ENCODE measurements at places on chromosomes 11 and 22.

DNA sequence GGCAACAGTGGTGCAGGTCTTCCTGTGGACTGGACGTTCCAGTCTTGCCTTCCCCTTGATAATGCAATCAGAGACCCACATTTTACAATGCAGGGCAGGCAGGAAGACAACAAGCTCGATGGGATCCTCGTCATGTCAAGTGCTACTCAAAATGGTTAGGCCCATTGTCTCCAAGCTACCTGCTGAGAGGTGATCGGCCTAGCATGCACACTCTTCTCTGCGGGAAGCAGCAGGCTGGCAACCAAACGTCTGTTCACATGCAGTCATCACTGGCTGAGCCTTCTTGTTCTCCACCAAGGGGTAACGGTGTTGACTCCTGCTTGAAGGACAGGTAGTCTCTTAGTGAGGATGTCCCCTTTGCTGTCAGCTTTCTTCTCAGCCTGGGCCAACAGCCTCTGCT lies 25.5 kb upstream of the CD82 start:
- H3K4me1 ChIP-seq: no peaks in the 10 kb centered on the region
- no peak overlapping the region for H3K27ac ChIP-seq
- no peaks in the 10 kb centered on the region for H3K36me3 ChIP-seq

DNA sequence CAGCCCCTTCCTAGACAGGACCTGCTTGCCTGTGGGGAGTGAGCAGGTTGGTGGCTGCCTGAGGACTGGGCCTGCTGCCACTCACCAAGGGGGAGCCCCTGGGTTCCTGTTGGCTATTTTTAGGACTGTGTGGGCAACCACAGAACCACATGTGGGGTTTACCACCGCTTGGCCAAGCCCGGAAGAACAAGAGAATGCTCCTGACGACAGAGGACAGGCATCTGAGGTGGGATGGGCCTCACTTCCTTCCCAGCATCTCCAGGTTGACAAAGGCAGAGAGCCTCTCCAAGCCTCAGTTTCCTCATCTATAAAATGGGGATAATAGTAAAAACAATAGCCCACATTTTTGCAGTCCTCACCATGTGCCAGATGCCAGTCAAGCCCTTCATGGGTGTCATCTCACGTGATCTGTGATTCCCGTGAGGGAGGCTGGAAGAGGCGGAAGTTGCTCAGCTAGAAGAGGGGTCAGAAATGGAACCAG lies 43.6 kb downstream of the LRRC32 start:
- H3K36me3 ChIP-seq: no peaks in the 10 kb centered on the region
- H3K4me1 ChIP-seq: peaks cover 20% of the 10 kb centered on the region
- peak overlapping the region; percentile 30 for H3K27ac ChIP-seq
- no peak for DNase-seq
- no peak overlapping the region for H3K4me3 ChIP-seq

DNA sequence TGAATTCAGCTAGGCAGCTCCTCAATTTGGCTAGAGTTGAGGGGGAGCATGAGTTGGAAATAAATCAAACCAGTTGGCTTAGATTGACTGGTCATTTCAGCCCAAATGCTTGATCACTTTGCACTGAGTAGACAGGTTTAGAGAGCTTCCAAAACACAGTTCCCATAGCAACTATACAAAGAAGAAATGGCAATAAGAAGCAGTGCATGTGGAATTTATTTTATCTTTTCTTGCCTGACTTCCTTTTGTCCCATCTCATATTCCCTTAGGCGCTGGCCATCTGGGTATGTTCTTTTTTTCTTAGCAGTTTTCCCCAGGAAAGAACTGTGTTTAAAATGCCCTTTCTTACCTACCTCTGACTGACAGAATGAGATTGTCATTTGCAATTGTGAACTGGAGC lies 38.7 kb upstream of the C11orf87 start:
- no peak overlapping the region for H3K27ac ChIP-seq
- H3K4me1 ChIP-seq: no peaks in the 10 kb centered on the region
- H3K4me3 ChIP-seq: no peak overlapping the region
- no peaks in the 10 kb centered on the region for H3K27me3 ChIP-seq
- H3K36me3 ChIP-seq: no peaks in the 10 kb centered on the region

GRCh38 chr11:75346912-75347647 lies 4.4 kb downstream of the ARRB1 start:
- peaks cover 59% of the 10 kb centered on the region for H3K4me1 ChIP-seq
- no peak overlapping the region for H3K4me3 ChIP-seq
- H3K27me3 ChIP-seq: no peaks in the 10 kb centered on the region
- no peak for DNase-seq
- H3K36me3 ChIP-seq: peaks cover 10% of the 10 kb centered on the region

DNA sequence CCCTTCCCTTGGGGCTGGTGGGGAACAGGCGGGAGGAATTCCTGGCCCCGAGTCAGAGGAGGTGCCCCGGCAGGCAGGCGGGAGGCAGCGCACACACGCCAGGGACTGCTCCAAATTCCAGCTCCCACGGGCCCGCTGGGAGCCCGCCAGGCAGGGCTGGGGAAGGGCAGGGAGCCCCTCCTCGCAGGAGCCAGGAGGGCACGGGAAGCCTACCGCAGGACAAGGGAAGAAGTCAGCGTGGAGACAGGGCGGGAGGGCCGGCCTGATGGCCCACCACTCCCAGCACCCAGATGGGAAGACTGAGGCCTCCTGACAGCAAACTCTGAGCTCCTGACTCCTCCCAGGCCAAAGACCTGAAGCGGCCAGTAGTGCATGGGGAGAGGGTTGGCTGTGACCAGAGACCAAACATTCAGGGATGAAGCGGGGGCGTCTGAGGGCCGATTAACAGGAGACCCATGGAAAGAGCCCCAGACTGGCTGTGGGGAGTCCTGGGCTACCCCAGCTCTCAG lies 22.4 kb downstream of the RPL3 start:
- H3K4me3 ChIP-seq: no peak overlapping the region
- H3K4me1 ChIP-seq: peaks cover 24% of the 10 kb centered on the region
- peaks cover 2% of the 10 kb centered on the region for H3K36me3 ChIP-seq
- DNase-seq: no peak

- no peak overlapping the region for H3K4me3 ChIP-seq
- no peak for DNase-seq
Measured at GRCh38 chr11:112523031-112523430, 262.4 kb upstream of the PLET1 start.

GRCh38 chr11:77269484-77270123 lies 31.9 kb downstream of the GDPD4 start:
- peaks cover 14% of the 10 kb centered on the region for H3K27me3 ChIP-seq
- no peaks in the 10 kb centered on the region for H3K36me3 ChIP-seq
- no peak overlapping the region for H3K4me3 ChIP-seq
- no peak overlapping the region for H3K27ac ChIP-seq
- H3K4me1 ChIP-seq: no peaks in the 10 kb centered on the region

- H3K27ac ChIP-seq: no peak overlapping the region
- no peaks in the 10 kb centered on the region for H3K36me3 ChIP-seq
- no peak overlapping the region for H3K4me3 ChIP-seq
- peaks cover 43% of the 10 kb centered on the region for H3K27me3 ChIP-seq
- no peaks in the 10 kb centered on the region for H3K4me1 ChIP-seq
Measured at GRCh38 chr22:25900390-25900789, 158.4 kb downstream of the MYO18B start.

DNA sequence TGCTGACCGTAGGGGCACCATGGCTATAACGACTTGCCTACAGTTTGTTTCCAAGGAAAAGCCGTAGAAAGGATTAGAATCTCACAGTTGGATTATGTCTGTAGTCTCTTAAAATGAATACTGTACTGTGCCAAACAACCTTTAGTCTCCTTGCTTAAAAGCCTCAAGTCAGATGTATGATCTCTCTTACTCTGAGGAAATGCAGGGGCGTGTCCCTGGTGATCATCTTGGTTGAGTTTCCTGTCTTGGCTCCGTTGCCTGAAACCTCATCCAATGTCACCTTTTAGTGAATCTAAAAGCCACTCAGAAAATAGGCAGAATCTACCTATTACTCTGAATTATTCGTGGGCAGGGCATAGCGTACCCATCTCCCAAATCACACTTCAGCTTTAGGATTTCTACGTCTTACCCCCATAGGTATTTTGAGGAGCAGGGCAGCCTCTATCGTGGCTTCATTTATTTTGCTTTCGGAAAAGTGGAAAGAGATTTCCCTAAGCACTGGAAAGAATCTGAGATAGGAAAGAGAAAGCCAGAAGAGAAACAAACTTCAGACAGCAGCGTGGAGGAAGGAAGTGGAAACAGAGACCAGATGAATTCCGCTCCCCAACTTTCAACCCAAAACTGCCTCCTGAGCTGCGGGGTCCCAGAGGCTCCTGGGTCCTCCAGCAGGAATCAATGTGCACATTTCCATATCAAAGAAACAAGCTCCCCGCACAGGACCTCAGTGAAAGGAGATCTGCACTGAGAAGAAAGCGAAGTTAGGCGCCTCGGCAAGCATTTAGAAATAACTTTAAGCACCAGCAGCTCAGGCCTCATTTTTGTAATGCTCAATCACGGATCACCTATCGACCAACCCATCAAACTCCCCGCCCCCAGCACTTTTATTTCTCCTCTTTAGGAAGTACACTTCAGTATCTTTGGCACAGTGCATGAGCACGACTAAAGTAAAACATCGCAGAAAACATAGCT lies 245.8 kb downstream of the ETS1 start:
- no peak for DNase-seq
- H3K4me3 ChIP-seq: peak overlapping the region; percentile 19
- H3K36me3 ChIP-seq: peaks cover 4% of the 10 kb centered on the region
- peak overlapping the region; percentile 83 for H3K27ac ChIP-seq
- H3K27me3 ChIP-seq: no peaks in the 10 kb centered on the region

DNA sequence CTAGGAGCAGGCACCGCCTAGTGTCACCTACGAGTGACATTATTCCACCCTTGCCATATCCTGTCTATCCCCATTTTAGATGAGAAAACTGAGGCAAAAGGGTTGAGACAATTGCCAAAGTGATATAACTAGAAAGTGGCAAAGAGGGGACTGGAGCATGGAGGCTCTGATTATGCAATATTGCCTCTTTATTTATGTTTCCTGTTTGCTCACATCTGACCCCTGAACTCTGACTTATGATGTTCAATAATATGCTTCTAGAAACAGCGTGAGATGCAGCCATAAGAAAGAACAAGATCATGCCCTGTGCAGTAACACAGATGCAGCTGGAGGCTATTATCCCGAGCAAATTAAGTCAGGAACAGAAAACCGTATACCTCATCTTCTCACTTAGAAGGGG lies 7.7 kb downstream of the ELF5 start:
- H3K4me3 ChIP-seq: no peak overlapping the region
- no peaks in the 10 kb centered on the region for H3K27me3 ChIP-seq
- no peaks in the 10 kb centered on the region for H3K4me1 ChIP-seq
- no peak overlapping the region for H3K27ac ChIP-seq

DNA sequence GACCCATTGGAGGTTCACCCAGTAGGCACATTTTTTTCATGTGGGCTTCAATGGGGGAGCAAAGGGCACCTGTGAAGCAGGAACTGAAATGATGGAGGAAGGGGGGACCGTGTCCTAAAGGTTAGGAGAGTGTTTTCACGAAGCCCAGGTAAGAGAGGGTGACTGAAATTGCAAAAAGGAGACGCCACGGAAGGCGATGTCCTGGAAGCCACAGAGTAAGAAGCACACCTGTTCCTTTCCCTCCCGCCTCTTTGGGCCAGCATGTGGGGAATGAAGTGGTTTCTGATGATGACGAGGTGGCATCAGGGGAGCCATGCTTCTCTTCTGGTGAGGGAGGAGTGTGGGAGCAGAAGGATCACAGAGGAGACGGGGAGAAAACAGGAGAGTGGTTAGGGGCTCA lies 37.0 kb upstream of the MICAL2 start:
- H3K27ac ChIP-seq: no peak overlapping the region
- H3K4me3 ChIP-seq: no peak overlapping the region
- no peaks in the 10 kb centered on the region for H3K36me3 ChIP-seq
- DNase-seq: no peak
- H3K4me1 ChIP-seq: peaks cover 12% of the 10 kb centered on the region

DNA sequence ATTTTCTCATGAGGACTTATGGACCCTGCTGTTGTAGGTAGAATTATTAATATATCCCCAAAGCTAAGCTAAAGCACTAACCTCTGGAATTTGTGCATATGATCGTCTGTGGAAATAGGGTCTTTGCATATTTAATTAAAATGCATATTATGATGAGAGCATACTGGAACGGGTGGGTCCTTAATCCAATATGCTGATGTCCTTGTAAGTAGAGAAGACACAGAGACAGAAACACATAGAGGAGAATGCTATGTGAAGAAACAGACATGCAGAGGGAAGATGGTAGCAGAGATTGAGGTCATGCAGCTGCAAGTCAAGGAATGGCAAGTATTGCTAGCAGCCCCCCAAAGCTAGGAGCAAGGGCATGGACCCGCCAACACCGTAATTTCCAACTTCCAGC lies 439.2 kb downstream of the LRRC4C start:
- no peaks in the 10 kb centered on the region for H3K36me3 ChIP-seq
- DNase-seq: no peak
- no peaks in the 10 kb centered on the region for H3K27me3 ChIP-seq
- no peak overlapping the region for H3K4me3 ChIP-seq
- no peak overlapping the region for H3K27ac ChIP-seq

GRCh38 chr11:45482331-45482730 lies 183.1 kb downstream of the CHST1 start:
- no peak for DNase-seq
- no peak overlapping the region for H3K4me3 ChIP-seq
- H3K27ac ChIP-seq: no peak overlapping the region
- H3K36me3 ChIP-seq: no peaks in the 10 kb centered on the region

DNA sequence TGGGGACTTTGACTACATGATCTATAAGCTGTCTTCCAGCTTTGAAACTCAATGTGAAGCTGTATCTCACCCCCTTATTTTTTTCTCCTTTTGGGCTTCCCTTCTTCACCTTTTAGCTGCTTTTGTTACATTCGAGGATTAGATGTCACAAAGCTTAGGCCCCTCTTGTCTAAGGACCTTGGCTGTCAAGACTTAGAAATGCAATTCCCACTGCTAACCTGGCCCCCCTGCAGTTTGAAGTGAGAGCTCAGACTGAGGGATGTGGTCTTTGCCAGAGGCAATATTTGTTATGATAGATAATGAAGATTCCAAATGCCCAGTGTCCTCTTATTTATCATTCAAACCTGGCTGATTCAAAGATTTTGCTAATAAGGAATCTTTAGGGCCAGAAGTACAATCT lies 128.3 kb downstream of the ARL14EP start:
- no peak overlapping the region for H3K27ac ChIP-seq
- H3K4me3 ChIP-seq: no peak overlapping the region
- H3K4me1 ChIP-seq: no peaks in the 10 kb centered on the region
- H3K27me3 ChIP-seq: peaks cover 18% of the 10 kb centered on the region
- H3K36me3 ChIP-seq: no peaks in the 10 kb centered on the region
- DNase-seq: no peak

GRCh38 chr11:56885177-56885576 lies 103.5 kb upstream of the OR5AK2 start:
- H3K27ac ChIP-seq: no peak overlapping the region
- no peaks in the 10 kb centered on the region for H3K4me1 ChIP-seq
- no peak for DNase-seq
